ENCODE measurements at places on chromosomes 7 and 10.

- no peak for DNase-seq
Observed at GRCh38 chr7:10584886-10585285, 388.8 kb upstream of the PHF14 start.

DNA sequence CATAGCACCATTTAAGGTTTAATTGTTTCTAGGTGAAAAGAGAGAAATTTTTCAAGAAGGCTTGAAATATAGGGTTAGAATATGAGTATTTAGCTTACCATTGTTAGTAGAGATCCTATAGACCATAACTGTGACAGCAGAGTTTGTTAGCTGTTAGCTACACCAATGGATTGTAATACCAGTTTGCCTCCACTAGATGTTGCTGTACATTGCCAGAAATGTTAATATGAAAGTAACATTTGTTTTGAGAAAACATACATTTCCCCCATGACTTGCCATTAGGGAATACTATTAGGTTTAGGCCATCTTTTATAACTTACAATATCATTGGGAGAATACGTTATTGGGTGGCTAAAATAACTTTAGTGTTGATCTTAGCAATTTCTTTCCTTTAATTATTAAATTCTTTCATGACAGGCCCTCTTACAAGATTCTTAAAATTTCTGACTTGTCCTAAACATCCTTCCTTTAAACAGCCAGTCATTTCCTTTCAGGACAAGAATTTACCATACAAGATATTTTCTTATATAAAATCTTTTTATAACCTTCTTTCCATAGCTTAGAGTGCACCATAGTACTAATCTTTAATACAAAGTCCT lies 39.5 kb downstream of the ZNF117 start:
- DNase-seq, result peak; percentile 40

DNA sequence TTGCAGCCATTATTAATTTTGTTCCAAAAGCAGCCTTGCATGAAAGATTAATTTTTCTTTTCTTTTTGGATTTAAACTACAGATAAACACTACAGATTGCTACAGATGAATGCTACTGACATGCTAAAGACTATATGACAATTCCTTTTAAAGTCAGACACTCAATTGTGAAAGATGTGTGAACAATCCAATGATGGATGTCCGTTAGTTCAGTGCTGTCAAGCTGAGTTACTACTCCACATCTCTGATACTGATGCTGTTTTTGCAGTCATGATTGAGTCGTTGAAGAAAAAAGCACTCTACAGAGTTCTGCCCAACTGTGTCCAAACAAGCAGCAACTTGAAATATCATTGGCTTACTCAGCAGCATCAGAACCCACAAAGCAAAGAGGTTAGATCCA lies 146.8 kb downstream of the OTUD1 start:
- DNase-seq, result no peak

DNA sequence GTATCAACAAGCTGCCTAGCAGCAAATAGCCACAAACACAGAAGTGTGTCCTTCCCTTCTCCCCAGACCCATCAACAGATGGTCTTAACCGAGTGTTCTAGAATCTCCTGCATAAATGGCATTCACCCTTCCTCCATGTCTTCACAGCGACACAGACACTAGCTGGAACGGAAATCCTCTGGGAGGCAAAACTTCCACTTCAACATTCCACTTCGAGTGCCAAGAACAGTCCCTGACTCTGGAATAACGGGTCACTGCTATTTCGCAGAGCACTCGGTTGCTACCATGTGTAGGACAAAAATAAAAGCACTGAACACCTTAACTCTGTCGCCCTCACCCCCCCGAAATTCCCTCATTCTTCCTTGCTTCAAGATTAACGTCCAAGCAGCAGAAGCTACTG lies 65.1 kb downstream of the SFMBT2 start:
- DNase-seq, result no peak

DNA sequence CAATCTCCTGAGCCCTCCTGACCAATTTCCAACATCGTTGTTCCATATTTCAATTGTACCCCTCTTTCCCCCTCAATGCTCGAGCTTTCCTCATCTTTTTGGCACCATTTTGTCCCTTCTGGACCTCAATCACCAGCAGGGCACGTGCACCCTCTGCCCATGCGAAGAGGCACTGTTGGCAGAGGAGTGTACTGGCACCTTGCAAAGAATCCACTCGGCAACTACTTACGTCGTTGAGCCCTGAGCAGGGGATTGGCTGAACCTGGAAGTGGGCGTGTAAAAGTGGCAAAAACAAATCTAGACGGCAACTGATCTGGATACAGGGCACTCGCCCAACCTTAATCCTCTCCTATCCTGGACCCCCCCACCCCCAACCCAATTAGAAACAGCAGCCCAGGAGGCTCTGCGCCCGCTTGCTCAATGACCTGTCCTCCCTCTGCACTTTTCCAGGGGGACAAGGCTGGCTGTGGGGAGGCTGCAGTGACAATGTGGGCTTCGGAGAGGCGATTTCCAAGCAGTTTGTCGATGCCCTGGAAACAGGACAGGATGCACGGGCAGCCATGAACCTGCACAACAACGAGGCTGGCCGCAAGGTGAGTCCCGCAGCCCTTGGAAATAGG lies 18.8 kb downstream of the WNT8B start:
- DNase-seq, result peak; percentile 74

GRCh38 chr10:127904311-127905000 lies 2.4 kb upstream of the PTPRE start:
- DNase-seq, result no peak

DNA sequence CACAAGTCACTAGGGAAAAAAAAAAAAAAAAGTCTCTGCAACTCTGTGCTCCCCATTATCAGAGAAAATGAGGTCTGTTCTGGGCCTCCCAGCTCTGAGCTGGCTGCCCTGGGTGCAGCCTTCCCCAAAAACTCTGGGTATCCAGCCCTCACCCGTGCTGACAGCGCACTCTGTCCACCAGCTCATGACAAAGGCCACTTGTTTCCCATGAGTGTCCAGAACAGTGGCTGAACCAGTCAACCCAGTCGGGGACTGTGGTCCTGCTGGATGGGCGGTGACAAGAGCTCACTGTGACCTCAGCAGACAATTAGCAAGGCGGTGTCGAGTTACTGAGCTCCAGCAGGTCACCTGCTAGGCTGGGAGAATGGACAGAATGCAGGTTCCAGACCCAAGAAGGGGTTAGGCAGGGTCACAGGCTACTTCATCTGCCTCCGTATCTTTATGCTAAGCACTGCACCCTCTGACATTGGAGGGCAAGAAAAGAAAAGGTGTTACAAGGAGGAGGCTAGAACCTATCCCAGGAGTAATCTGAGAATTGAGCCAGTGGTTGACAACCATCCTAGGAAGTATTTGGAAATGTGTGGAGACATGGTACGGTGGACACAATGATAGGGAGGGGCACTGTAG lies 37.2 kb downstream of the DLG5 start:
- DNase-seq, result no peak

GRCh38 chr7:55019691-55020465 lies 1.1 kb downstream of the EGFR start:
- DNase-seq, result no peak

DNA sequence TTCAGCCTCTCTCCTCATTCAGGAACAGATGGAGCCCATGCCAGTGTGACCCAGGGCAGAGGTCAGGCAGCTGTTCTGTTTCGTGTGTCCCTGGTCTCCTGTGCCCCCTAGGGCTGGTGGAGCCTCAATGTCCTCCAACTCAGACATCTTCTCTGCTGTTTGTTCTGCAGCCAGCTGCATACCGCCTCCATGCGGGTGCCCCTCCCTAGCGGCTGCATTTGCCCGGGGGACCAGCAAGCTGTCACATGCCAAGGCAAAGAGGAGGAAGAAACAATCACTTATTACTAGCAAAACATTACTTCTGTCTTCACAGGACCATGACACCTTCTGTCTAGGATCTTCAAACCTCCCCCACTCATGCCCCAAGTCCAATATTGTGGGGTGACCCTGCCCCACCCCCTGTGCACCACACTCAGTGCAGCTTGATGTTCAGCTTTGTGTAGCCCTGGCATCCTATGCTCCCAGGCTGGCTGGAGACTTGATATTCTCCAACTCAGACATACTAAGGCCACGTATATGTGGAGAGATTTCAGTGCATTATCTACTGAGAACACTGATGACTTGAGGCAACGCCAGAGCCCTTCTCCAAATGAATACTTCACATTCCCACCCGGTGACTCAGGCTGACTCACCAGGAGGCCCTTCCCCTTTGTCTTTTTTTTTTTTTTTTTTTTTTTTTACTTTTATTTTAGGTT lies 188.9 kb downstream of the SKIDA1 start:
- DNase-seq, result peak; percentile 64

GRCh38 chr10:131567279-131568162 lies 256.0 kb upstream of the TCERG1L start:
- no peak for DNase-seq

DNA sequence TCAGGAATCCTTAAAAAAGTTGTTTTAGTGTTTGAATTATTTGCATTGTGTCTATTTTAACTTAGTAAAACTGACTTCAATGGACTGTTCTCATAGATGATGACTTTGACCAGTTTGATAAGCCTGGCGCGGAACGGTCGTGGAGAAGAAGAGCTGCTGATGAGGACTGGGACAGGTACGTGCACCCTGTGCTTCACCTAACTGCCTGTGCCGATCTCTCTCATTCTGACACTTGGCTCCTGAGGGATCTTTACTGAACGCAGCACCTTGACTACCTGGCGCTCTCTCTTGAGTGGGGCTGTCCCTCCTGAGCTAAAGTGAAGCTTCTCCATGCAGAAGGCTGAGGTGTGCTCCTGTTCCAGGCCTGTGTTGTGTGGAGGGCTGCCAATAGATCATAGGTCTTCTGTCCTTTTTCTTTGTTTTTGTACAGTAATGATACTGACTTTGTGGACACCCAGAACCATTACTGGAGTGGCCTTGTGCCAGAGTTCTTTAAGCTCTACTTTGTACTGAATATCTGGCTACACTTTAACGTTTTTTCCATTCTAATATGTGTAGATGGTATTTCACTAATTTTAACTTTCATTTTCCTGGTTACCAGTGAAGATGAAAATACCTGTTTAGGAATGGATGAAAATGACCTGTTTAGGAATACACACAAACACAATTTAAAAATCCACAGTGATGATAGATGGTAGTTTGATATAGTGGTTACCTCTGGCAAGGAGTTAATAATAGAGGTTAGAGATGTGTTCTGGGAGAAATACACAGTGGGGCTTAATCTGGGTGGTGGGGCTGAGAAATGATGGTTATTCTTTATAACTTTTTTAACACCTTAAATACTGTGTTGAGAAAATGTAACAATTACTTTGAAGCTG lies 20.9 kb downstream of the RBM33 start:
- no peak for DNase-seq

DNA sequence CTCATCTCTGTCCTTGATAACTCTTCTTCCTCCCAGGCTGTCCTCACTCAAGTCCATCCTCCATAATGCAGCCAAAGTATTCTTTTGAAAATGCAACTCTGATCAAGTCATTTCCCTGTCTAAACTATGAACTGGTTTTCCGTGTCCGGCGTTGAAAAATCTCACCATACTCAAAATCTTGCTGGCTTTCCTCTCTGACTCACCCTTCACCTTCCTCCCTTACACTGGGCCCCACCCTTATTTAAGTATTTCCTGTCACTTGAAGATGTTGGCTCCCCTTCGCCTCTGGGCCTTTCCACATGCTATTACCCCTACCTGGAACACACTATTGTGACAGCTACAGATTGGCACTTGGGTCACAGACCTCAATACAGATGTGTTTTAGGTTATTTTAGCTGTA lies 515.6 kb downstream of the INHBA start:
- DNase-seq, result no peak

Measured in MV-4-11 (cell line).